ENCODE measurements at places on chromosomes 3 and 15. TPM values are rescaled to one million over a fixed set of nuclear protein-coding genes. Genes with fewer than 3 reads are reported as not detected.

The PLSCR2 gene
- not detected for polyA plus RNA-seq

The CIP2A gene
- polyA plus RNA-seq, result 11.2 TPM

The GPR149 gene
- not detected for polyA plus RNA-seq

The RYR3 gene
- polyA plus RNA-seq, result 0.33 TPM

The BUB1B gene
- 48.9 TPM for polyA plus RNA-seq

The CPNE9 gene
- 6.0 TPM for polyA plus RNA-seq

The CLDN16 gene
- polyA plus RNA-seq, result 0.02 TPM

The SLC30A4 gene
- under 0.01 TPM for polyA plus RNA-seq

The KCNAB1 gene
- polyA plus RNA-seq, result 0.31 TPM

The CHCHD6 gene
- 39.4 TPM for polyA plus RNA-seq

The RASGRP1 gene
- polyA plus RNA-seq, result 1.0 TPM

The HIGD2B gene
- polyA plus RNA-seq, result not detected

The CHRM5 gene
- polyA plus RNA-seq, result not detected

The MKRN3 gene
- not detected for polyA plus RNA-seq

The EPHB1 gene
- 5.4 TPM for polyA plus RNA-seq

The NEK4 gene
- polyA plus RNA-seq, result 7.5 TPM

The LTK gene
- polyA plus RNA-seq, result 0.06 TPM

The GUCA1C gene
- not detected for polyA plus RNA-seq

The FMN1 gene
- 0.27 TPM for polyA plus RNA-seq

The PLXND1 gene
- polyA plus RNA-seq, result 21.7 TPM

The TMF1 gene
- polyA plus RNA-seq, result 1.4 TPM

The IFT80 gene
- polyA plus RNA-seq, result 7.2 TPM

The ZIC4 gene
- 0.03 TPM for polyA plus RNA-seq

The MTFMT gene
- 7.7 TPM for polyA plus RNA-seq

The AQR gene
- polyA plus RNA-seq, result 34.5 TPM

The ZDHHC23 gene
- polyA plus RNA-seq, result 5.2 TPM

The MYH15 gene
- under 0.01 TPM for polyA plus RNA-seq

The PRR20G gene
- polyA plus RNA-seq, result 0.67 TPM

Measured in H1 (cell line).